Endothelial cell of coronary artery (primary cell): ENCODE measurements at places on chromosomes 4 and X. TPM values are rescaled to one million over a fixed set of nuclear protein-coding genes. Genes with fewer than 3 reads are reported as not detected.

MAOA gene
- 15.1 and 74.5 TPM in 2 replicates for total RNA-seq

BEX5 gene
- total RNA-seq, result 1.7 and 3.9 TPM in 2 replicates

TRAM1L1 gene
- total RNA-seq, result 0.09 and 0.36 TPM in 2 replicates

NXF2 gene
- not detected in 2 replicates for total RNA-seq

FAM9C gene
- total RNA-seq, result not detected in 2 replicates

VEGFC gene
- 14.3 and 39.6 TPM in 2 replicates for total RNA-seq

MAGEA4 gene
- total RNA-seq, result not detected in 2 replicates

CXCL8 gene
- 97.9 and 130 TPM in 2 replicates for total RNA-seq

KIF4A gene
- total RNA-seq, result 8.4 and 17.8 TPM in 2 replicates

RS1 gene
- not detected in 2 replicates for total RNA-seq

AMBN gene
- not detected in 2 replicates for total RNA-seq

HDAC8 gene
- total RNA-seq, result 30.8 and 33.1 TPM in 2 replicates

NSD2 gene
- total RNA-seq, result 47.7 and 54.8 TPM in 2 replicates

ZNF141 gene
- total RNA-seq, result 7.6 and 11.8 TPM in 2 replicates

ABLIM2 gene
- 0.27 and 0.85 TPM in 2 replicates for total RNA-seq

GPRASP3 gene
- 8.5 and 9.3 TPM in 2 replicates for total RNA-seq

HSFX3 gene
- total RNA-seq, result not detected in 2 replicates

PRR32 gene
- not detected in 2 replicates for total RNA-seq

MRPL1 gene
- 43.2 and 44.1 TPM in 2 replicates for total RNA-seq

NIPAL1 gene
- 1.0 and 1.4 TPM in 2 replicates for total RNA-seq

UTP14A gene
- 22.7 and 23.3 TPM in 2 replicates for total RNA-seq

JCHAIN gene
- not detected in 2 replicates for total RNA-seq

TMEM47 gene
- 24.2 and 42.5 TPM in 2 replicates for total RNA-seq

SPACA5 gene
- not detected in 2 replicates for total RNA-seq

DIPK2B gene
- total RNA-seq, result 8.0 and 9.1 TPM in 2 replicates

MTTP gene
- 0.09 TPM in 1 of 2 replicates, not detected in the other for total RNA-seq

RGN gene
- 0.27 and 0.66 TPM in 2 replicates for total RNA-seq

CCKAR gene
- not detected in 2 replicates for total RNA-seq

CPZ gene
- total RNA-seq, result 1.2 TPM in 1 of 2 replicates, not detected in the other

MCTS1 gene
- total RNA-seq, result 34.7 and 42.4 TPM in 2 replicates

OPRPN gene
- total RNA-seq, result not detected in 2 replicates

TMEM150C gene
- total RNA-seq, result 1.4 and 3.0 TPM in 2 replicates

DIAPH2 gene
- 16.7 and 17.3 TPM in 2 replicates for total RNA-seq

GAK gene
- total RNA-seq, result 53.4 and 58.9 TPM in 2 replicates

ASB11 gene
- total RNA-seq, result under 0.01 and 0.09 TPM in 2 replicates

ASB12 gene
- total RNA-seq, result 0.09 TPM in 1 of 2 replicates, not detected in the other

PRDM8 gene
- total RNA-seq, result 0.19 and 0.81 TPM in 2 replicates

FAM133A gene
- total RNA-seq, result under 0.01 TPM in 1 of 2 replicates, not detected in the other

CT55 gene
- not detected in 2 replicates for total RNA-seq

APLN gene
- total RNA-seq, result 92.7 and 138 TPM in 2 replicates

BGN gene
- total RNA-seq, result 16.6 and 71.1 TPM in 2 replicates

HADH gene
- 6.3 and 7.4 TPM in 2 replicates for total RNA-seq

RTL3 gene
- total RNA-seq, result under 0.01 TPM in 1 of 2 replicates, not detected in the other

GRID2 gene
- not detected in 2 replicates for total RNA-seq

SMR3B gene
- not detected in 2 replicates for total RNA-seq

FHDC1 gene
- total RNA-seq, result under 0.01 and 0.19 TPM in 2 replicates

ZXDA gene
- 6.0 and 8.3 TPM in 2 replicates for total RNA-seq

STATH gene
- total RNA-seq, result not detected in 2 replicates

CPXCR1 gene
- not detected in 2 replicates for total RNA-seq

TLL1 gene
- 5.3 and 7.4 TPM in 2 replicates for total RNA-seq

INPP4B gene
- total RNA-seq, result 4.5 and 5.1 TPM in 2 replicates

WAS gene
- 0.09 and 0.18 TPM in 2 replicates for total RNA-seq

SNCA gene
- 56.8 and 63.3 TPM in 2 replicates for total RNA-seq

UNC5C gene
- under 0.01 and 0.38 TPM in 2 replicates for total RNA-seq

CT45A2 gene
- total RNA-seq, result not detected in 2 replicates

STIM2 gene
- total RNA-seq, result 6.7 and 9.3 TPM in 2 replicates

UGT2B15 gene
- total RNA-seq, result not detected in 2 replicates

CHRDL1 gene
- not detected in 2 replicates for total RNA-seq
